NCI-H1436 treated with DMSO at 0.1 percent for 48 hours (cell line): ENCODE measurements at places on chromosomes 7 and 10.

- DNase-seq = no peak
Measured at GRCh38 chr7:4958477-4959301, at the start of gene MMD2. Gene MMD2, minus strand, starts transcription at chr7:4959187. Its CDS starts 170 bp downstream, at chr7:4959017.

DNA sequence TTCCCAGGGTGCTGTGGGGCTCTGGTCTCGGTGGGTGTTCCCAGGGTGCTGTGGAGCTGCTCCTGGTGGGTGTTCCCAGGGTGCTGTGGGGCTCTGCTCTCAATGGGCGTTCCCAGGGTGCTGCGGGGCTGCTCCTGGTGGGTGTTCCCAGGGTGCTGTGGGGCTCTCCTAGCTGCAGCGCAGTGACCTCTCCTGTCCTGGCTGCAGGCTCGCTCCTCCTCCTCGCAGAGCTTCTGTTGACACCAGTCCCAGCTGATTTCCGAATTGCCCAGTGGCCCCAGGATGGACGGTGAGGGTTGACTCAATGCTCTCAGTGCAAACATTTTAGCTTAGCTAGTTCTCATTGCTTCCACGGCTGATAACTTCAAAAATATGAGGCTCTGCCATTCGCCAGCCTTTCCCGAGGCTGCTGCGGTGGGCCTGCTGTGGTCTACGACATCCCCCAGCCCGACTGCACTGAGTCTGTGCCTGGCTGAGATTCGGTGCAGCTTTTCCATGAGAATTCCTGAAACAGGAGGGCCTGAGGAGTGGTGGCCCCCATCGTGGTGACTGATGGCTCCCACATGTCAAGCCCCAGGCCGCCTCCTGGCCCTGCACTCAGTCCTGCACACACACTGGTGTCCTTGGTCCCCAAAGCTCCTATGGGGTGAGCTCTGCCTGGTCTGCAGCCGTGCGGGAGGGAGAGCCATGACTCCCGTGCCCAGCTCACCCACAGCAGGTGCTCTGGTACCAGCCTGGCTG lies 58.3 kb upstream of the NKX6-2 start:
- no peak for DNase-seq

DNA sequence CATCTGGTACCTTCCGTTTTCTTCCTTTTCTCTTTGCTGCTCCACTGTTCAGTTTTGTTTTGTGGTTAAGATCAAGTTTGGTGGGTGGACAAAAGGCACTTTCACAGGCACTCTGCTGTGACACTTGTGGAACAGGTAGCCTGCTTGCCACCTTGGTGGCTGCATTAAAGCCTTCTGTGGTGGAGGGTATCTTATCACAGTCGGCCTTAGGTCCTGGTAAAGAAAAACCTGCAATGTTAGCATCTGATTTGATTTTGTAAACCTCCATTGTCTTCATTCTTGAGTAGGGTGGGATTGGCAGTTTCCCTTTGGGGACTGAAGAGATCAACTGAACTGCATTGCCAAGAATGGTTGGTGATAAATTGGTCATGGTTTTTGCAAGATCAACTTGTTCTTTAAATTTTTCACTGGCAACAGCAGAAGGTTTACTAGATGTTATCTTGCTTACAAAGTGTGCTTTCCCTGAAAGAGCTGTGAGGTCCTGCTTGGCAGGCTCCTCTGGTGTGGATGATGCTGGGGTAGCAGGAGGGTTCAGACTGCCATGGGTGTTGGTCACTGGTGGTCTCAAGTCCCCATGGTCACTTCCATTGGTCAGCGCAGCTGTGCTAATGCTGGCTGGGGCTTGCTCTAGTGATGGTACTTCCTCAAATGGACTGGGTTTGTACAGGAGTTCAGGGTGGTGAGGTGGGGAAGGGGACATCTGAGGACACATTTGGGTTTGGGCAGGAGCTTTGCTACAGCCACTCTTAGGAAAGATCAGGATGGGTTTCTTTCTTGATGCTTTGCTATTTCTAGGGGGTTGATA lies 182.2 kb downstream of the ZNF438 start:
- no peak for DNase-seq

DNA sequence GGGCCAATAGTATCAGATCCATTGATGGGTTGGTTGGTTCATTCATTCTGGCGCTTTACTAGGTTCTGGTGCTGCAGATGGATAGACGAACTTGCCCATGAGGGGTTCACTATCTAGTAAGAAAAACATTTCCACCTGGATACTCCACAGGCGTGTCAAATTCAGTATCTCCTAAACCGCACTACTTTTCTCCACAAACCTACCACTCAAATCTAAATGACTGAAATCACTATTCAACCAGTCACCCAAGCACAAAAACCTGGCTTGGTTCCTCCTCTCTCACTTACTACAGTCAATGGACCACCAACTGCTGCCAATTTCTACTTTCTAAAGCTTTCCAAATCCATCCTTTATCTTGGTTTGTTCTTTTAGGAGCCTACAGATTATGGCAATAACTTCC lies 572 bp downstream of the AGK start:
- no peak for DNase-seq

DNA sequence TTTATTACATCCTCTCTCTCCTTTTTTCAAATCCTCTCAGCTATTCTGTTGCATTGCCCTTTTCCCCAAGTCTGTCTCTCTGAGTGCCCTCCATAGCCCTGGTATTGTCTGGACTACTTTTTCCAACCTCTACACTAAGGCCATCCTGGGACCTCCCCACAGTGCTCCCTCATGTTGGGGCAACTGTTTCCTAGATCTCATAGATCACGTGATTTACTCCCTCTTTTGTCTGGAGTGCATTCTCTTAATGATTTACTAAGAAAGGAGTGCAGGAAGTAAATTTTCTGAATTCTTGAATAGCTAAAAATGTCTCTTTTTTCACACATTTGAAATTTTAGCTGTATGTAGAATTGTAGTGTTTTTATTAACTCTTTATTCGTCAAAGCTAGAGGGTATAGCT lies 217.0 kb downstream of the PAXIP1 start:
- DNase-seq = no peak

DNA sequence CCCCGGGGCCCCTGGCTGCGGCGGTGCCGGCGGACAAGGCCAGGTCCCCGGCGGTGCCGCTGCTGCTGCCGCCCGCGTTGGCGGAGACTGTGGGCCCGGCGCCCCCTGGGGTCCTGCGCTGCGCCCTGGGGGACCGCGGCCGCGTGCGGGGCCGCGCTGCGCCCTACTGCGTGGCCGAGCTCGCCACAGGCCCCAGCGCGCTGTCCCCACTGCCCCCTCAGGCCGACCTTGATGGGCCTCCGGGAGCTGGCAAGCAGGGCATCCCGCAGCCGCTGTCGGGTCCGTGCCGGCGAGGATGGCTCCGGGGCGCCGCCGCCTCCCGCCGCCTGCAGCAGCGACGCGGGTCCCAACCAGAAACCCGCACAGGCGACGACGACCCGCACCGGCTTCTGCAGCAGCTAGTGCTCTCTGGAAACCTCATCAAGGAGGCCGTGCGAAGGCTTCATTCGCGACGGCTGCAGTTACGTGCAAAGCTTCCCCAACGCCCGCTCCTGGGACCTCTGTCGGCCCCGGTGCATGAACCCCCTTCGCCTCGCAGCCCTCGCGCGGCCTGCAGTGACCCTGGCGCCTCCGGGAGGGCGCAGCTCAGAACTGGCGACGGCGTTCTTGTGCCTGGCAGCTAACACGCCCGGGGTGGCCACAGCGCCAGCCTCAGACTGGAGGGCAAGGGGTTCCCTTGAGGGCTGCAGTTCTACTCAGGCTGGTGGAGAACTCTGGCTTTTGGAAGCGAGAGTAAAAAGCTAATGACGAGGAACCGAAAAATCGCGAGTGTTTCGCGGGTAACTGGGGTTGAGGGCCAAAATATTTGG lies 804 bp downstream of the FRAT1 start:
- no peak for DNase-seq

DNA sequence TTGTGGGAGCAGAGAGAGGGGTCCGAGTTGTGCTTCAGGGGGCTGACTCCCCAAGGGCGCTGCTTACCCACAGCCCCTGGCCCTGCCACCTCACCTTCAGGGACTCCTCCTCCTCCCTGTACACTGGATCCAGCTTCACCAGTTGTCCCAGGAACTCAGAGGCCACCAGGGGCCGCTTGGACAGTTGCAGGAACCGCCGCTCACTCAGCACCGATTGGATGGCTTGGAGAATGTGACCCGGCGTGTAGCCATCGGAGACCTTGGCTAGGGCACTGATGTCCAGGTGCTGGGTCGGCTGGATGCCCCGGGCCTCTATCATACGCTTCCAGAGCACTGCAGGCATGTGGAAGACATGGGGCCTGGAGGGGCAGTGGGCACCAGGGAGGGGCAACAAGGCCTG lies 4.5 kb upstream of the ASB10 start:
- DNase-seq = no peak

GRCh38 chr10:104291439-104291951 lies 22.5 kb downstream of the GSTO2 start:
- peak; percentile 46 for DNase-seq

- no peak for DNase-seq
Measured at GRCh38 chr10:76403912-76404311, 972.5 kb downstream of the LRMDA start.

GRCh38 chr7:148661471-148661870 lies 37.2 kb upstream of the CUL1 start:
- no peak for DNase-seq

DNA sequence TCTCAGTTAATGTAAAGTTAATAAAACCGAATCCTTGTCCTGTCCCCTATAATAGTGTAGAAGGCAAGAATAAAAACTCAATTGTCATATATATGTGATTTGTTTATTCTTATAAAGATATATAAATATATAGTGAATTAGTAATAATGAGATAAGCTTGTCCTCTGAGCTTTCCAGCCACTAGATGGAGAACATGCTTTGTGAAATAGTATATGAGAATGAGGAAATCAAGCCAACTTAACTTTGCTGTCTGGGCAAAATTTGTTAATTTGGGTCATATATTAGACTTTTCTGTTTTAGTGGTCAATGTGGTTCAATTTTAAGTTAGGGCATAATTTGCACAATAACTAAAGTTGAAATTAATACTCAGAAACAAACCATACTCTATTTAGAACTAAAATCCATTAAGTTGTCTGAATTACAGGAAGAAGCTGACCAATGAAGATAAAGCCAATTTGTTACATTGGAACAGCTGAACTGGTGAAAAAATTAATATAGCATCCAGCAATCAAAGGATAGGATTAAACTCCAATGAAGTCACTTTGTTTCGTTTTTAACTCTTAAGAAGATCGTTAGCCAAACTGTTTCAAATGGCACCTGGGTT lies 595.0 kb downstream of the ARL4A start:
- DNase-seq = no peak

DNA sequence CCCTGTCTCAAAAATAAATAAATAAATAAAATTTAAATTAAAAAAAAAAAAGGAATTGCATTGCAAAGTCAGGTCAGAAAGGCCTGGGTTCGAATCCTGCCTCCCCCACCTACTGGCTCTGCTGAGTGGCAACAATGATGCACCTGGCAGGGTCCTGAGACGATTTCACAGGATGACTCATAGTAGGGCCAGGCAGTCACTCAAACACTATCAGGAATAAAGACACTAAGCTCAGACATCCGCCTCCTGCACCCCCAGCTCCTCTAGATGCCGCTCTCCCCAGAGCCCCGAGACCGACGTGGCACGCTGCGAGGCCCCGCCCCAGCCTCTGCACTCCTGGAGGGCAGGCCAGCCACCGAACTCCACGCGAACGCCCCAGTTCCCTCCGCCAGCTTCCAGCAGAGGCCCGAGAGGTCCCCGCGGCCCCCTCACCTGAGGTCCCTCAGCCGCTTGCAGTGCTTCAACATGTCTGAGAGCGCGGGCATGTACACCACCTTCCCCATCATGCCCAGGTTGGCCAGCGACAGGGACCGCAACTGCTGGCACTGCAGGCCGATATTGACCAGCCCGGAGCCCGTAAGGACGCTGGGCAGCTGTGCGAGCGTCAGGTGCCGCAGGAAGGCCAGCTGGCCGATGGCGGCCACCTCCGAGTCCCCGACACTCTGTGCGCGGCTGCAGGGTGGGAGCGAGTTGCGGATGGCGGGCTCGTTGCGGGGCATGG lies 76.6 kb upstream of the TNRC18 start:
- DNase-seq = no peak

DNA sequence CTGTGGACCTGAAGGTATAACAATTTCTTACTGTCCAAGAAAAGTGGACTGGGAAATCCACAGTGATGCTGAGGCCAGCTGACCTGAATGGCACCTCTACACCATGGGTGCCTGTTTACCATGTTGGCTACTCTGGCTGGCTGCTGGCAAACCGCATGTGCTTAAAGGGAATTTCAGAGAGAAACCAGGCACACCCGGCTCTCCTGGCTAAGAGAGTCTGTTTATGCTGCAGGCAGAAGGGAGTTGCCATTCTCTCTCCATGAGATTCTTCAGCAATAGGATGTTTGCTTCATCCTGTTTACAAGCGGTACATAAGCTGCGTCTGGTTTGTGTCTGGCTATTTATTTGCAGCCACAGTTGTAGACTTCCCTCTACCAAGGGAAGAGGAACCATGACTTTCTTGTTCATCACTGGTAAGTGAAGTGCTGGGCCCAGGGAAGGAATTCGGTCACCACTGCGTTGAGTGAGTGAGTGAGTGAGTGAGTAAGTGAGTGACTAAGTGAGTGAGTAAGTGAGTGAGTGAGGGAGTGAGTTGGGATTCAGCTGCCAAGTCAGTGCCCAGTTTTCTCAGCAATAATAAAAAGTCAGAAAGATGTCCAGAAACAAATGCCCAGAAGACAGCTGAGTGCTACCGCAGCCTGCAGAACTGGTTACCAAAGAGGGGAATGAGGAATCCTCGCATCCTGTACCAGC lies 90.4 kb downstream of the COBL start:
- no peak for DNase-seq

- no peak for DNase-seq
Measured at GRCh38 chr10:75774783-75775490, 343.5 kb downstream of the LRMDA start.

- no peak for DNase-seq
Measured at GRCh38 chr10:5735119-5735518, 50.5 kb downstream of the TASOR2 start.

GRCh38 chr10:93199191-93199751 lies 125.6 kb downstream of the CYP26A1 start:
- DNase-seq = no peak

DNA sequence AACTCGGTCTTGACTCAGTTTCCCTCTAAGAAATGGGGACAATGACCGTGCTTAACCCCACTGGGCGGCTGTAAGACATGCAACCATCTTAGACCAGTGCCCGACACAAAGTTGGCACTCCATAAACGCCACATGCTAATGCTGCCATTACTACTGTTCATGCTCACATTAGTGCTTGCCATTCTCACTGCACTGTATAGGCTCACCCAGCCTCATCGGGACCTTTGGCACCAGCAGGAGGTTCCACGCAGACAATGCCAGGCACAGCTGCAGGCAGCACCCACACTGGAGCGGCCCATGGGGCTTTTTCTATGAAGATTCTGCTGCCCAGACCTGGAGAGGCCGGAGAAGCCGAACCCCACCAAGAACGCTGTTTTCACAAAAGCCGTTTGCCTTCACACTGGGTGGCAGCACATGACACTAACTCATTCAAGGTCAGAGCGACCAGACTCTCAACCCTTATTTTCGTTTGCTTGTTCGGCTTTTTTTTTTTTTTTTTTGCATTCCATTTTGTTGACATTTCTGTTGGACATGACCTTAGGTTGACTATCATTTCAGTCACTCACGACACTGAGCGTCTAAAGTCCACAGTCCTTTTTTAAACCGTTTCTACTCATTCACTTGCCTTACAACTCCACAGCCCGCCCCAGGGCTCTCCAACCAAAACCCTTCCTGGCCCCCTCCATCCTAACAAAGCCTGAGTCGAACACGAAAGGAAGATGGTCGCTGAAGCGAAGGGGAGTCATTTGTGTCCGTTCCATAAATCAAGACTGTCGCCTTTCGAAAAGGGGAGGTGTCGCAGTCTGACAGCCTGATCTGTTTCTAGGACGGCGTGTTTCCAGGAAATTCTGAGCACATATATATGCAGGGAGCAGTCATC lies 124.4 kb upstream of the RNF32 start:
- no peak for DNase-seq

GRCh38 chr7:33534833-33535232 lies 370.5 kb upstream of the BMPER start:
- DNase-seq = no peak
